Stimulated activated CD8-positive, alpha-beta memory T cell treated with anti-CD3 and anti-CD28 coated beads, Interleukin-7, amount 100 ng/mL, for 24 hours (primary cell): ENCODE measurements at places on chromosomes 2 and 18.

- no peak for DNase-seq
Observed at GRCh38 chr18:15165048-15165447, 417.1 kb downstream of the ANKRD30B start.

- DNase-seq = no peak
Observed at GRCh38 chr2:217010173-217010572, 150.3 kb upstream of the TNP1 start.

DNA sequence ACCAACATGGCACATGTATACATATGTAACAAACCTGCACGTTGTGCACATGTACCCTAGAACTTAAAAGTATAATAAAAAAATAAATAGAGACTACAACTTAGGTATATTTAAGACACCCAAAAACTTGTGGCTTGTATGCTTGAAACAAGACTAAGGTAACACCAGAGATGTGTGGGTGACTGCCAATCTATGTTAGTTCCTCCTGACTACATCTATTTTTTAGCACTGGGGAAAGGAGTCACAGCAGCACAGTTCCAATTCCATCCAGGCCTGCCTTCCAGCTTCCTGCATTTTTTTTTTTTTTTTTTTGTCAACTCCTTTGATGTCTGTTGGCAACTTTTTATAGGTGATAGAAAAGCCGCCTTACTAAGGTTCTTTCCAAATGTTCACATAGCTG lies 18.2 kb downstream of the C2orf69 start:
- no peak for DNase-seq

DNA sequence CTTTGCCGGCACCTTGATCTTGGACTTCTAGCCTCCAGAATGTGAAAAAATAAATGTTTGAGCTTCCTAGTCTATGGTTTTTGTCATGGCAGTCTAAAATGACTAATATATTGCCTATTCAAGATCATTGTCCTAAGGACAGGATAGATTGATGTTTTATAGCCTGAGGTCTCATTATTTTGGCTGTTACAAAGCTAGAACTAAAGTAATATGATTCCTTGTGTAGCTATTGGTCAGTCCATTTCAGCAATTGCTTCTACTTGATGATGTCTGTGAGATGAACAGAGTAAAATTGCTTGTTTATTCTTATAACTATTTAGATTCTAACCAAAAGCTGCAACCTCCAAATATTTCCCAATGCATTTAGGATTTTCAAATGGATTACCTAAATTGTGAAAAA lies 145.0 kb downstream of the HRH4 start:
- DNase-seq = no peak

- no peak for DNase-seq
Observed at GRCh38 chr2:91477731-91478672, 2786.5 kb downstream of the RPIA start.

GRCh38 chr2:214737188-214737587 lies 72.3 kb downstream of the BARD1 start:
- no peak for DNase-seq

DNA sequence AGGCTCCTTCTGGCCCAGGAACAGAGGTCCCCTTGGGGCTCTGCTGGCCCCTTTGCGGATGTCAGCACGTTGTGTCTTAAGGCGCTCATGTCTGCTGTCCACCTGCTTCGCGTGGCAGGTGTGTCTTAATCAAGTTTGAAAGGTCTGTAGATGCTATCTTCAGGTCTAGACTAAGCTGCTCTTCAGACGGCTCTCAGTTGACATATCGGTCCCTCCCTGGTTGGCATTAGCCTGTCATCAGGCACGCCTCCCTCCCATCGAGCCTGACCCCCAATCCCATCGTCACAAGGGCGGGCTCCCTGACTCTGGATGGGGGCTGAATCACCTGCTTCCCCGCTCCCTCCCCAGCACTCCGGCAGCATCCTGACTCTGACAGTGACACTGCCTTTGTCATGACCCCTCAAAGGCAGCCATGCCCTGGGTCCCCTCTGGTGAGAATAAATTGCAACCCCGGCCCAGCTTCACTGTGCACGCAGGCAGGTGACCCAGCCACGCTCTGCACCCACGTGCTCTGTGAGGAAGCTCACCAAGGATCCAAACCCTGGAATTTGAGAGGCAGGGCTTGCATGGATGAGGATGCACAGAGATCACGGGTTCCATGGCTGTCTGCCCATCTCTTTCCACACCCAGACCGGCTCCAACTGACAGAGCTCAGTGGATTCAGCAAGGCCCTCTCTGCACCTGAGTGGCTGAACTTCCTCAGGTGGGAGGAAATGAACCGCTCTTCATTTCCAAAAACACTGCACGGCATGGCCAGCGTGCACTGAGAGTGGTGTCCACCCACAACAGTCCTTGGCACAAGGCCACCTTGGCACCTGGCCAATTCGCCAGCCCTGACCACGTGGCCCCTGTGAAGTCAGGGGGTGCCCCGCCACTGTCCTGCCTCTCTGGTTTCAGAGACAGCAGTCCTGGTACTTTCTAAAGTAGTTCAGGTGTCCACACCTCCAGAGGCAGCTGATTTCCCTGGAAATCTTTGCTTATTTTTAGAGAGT lies 110.2 kb upstream of the GPC1 start:
- no peak for DNase-seq

GRCh38 chr2:227006189-227006897 lies 157.7 kb downstream of the COL4A4 start:
- DNase-seq = no peak
